PC-3 (cell line): ENCODE measurements at places on chromosomes 3 and 15. TPM values are rescaled to one million over a fixed set of nuclear protein-coding genes. Genes with fewer than 3 reads are reported as not detected.

Gene LYZL4
- total RNA-seq = not detected in 2 replicates

- peak; percentile 80 for DNase-seq
These were observed 795 bp upstream of the MYNN start for GRCh38 chr3:169772305-169772896.

DNA sequence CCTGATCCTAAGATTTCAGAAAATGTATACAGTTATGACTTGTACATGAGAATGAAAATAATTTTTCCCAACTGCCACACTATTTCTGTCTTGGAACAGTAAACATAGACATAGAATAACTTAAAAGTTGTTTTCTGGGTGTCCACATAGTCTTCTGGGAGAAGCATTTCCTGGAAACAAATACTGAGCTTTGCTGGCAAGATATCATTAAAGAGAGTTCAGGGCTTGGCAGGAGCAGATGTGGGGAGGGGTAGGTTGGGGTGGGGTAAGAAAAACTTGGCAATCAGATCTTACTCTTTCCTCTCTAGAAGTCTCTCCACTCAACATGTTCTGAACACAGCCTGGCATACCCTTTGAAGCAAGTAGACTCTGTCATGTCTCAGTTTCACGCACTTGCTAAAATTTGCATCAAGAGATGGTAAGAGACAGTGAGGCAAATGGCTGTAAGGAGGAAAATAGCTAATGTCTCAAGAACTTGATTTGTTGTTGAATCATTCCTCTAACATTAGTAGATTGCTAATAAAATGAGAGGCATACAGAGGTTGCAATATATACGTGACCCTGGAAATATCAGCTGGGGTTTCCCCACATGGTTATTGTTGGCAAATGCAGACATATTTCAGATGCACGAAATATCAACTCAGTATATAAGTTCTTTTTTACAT, 27.3 kb upstream of the ABI3BP start:
- DNase-seq = no peak

GRCh38 chr3:139353920-139354556, 10.2 kb downstream of the MRPS22 start:
- peak; percentile 70 for DNase-seq

DNA sequence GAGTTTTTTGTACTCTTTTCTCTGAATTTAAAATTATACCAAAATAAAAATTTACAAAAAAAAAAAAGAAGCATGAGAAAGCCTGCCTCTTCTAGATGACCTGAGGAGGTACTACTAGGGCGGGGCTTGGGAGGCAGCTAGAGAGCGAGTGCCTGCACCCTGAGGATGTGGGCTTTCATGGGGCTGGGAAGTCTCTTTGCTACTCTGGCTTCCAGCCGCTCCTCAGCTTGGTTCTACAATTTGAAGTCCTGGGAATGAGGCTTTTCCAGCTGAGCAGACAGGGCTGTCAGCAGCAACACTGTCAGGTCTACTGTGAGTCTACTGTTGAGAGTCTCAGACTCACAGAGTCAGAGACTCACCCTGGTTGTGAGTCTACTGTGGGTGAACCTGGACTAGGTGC, 8.2 kb upstream of the PSTPIP1 start:
- DNase-seq = no peak

GRCh38 chr3:187747506-187747905, 2.2 kb upstream of the BCL6 start:
- DNase-seq = no peak

- DNase-seq = no peak
These were observed at the start of gene SV2B for GRCh38 chr15:91099995-91100813. Gene SV2B (plus strand): TSS chr15:91100257. CDS start chr15:91226264, 126,007 bp downstream.

DNA sequence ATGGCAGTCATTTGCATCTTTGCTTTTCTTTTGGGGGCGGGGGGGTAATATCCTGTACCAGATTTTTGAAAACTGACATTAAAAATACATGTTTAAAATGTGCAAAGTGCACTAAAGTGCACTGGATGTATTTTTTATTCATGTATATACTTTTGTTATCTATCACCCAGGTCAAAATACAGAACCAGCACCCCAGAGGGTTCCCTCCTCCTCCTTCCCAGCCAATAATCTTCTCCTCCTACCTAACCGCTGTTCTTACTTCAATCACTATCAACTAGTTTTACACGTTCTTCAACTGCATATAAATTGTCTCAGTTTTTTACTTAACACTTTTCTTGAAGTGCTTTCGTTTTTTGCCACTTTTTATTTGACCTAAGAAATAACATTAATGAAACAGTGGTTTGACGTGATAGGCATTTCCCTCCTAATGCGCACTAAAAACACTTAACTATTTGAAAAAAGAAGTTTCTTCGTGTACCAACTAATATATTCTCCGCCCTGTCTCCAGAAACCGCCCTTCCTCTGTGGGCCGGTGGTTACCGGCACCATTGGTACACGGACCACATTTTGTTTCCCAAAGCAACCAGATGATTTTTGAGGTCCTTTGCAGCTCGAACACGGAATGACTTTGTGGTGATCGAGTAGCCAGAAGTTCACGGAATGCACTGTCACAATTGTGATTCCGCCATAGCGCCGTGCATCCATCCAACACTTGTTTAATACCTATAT, 836 bp upstream of the AKAP13 start:
- DNase-seq = peak; percentile 33

DNA sequence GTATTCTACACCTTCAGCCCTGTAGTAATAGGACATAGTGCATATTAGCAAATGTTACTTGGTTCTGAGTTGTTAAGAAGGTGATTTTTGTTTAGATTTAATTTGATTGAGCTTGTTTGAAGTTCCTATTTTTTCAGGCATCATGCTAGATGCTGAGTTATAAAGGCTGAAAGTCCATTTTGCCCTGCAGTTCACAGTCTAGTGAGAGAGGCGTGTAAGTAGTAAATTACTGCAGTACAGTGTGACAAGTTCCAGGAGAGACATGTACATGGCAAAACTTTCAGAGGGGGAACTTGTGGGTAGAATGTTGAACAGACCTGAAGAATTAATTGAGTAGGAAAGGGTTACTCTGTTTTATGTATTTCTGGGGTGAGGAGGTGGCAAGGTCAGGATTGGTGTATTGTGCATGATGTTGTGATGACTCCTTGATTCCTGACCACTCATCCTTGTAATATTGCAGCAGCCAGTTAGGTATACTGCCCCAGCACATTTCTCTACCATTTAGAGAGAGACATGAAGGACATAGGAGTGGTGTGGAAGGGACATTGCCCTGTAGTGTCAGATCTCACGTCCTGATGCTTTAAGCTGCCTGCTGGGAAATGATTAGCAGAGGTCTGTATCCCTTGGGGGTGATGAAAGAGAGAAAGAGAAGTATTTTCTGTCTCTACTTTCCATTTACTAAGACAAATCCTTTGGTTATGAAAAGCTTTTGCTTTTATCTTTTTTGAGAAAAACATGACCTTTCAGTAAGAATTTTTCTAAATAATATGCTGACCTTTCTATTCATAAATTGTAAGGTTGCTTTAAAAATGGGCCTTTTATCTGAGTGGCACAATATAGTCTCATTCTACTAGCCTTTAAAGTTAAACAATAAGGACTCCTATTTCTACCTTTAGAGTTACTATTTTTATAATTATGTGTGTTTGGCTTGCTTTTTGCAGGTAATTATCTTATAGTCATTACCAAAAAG, 16.9 kb downstream of the SACM1L start:
- no peak for DNase-seq

- DNase-seq = no peak
These were observed 155.8 kb upstream of the LRIG1 start for GRCh38 chr3:66656609-66657008.

Gene CCDC191
- total RNA-seq = 1.3 and 1.7 TPM in 2 replicates

GRCh38 chr3:46395766-46396530, 10.9 kb downstream of the CCR5AS start:
- no peak for DNase-seq

GRCh38 chr3:159761369-159761768, 227.3 kb upstream of the IL12A start:
- DNase-seq = peak; percentile 66

DNA sequence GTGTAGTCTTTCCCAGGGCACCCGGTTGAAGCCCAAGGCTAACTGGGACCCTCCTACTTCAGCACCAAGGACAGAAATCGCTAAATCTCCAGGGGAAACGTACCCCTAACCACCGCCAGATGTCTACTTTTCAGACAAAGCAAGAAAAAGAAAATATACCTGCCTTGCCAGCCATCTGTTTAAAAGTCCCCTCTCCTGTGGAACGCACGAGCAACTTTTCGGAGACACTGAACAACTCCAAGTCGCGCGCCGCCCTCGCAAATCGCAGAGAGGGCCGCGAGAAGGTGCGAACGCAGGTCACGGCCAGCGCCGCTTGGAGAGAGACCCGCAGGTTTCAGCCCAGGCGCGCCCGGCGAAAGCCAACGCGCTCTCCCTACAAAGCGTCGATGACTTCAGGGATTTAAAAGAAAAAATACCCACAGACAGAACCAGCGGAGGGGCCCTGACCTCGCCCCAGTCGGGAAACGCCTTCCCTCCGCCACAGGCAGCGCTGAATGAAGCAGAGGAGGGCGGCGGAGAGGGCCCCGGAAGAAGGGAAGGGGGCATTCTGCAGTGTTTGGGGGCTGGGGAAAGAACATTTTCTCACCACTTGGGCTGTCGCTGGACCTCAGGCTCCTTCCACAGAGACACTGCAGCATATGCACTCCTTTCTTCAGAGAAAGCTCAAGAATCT, 213.1 kb downstream of the FGF12 start:
- peak; percentile 5 for DNase-seq

Gene CFAP20DC
- total RNA-seq = 13.8 and 15.4 TPM in 2 replicates

DNA sequence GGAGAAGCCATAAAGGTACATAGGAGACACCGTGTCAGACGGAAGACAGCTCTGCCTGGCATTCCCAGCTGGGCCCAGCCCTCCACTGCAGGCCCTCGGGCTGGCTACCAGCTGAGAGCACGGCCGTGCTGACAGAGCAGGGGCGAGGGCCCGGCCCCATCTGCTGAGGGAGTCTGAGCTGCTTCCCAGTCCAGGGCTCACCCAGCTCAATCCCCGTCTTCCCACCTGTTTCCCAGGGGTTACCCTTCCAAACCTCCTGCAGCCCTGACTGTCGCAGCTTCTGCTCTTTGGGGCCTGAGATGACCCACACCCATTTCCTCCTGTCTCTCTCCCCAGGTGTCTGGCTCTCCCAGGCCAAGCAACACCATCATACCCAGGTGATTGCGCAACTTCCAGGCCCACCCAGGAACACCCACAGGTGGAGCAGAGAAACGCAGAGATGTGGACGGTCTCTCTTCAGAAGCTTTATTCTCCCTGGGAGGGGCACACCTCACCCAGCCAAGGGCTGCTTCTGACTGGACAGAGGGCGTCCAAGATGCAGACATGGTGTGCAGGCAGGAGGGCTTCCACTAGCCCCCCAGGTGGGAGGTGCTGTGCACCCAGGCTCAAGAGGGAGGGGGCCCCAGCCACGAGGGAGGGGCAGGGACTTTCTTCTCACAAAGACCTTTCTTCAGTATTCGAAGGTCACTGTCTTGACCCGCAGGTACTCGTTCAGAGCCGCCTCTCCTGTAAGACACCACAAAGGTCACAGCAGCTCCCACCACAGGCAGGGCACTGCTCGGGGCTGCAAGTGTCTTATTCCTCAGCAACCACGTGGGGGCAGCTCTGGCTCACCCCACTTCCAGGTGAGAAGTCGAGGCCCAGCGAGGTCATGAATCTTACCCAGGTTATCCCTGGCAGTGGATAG, 19.4 kb upstream of the SLC41A3 start:
- DNase-seq = no peak

Gene ECE2
- not detected in 2 replicates for total RNA-seq

Gene CYP1A1
- total RNA-seq = 2.3 and 2.5 TPM in 2 replicates

DNA sequence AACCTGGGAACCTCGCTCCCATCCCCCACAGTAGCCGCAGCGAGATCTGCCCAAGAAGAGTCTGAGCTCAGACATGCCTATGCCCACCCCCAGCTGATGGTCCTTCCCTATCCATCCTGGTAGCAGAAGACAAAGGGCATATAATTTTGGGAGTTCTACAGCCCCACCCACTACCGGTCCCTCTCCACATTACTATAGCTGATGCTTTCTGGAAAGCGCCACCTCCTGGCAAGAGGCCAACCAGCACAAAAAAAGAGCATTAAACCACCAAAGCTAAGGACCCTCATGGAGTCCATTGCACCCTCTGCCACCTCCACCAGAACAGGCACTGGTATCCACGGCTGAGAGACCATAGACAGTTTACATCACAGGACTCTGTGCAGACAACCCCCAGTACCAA, 168.4 kb downstream of the MEGF11 start:
- peak; percentile 11 for DNase-seq

DNA sequence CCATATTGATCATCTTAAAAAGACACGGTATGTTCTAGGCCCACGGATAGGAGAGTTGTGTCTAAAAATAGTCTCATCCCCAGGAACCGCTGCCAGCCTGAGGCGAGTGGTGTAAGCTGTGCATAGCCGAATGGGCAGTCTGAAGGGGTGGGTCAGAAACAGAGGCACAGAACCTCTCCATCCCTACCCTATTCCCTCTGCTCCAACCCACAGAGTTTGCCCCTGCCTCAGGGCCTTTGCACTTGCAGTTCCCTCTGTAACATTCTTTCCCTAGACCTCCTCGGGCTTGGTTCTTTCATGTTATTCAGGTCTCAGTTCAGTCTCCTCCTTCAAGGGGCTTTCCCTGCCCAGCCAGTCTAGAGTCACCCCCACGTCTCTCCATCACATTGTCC, 4.8 kb downstream of the SCN5A start:
- no peak for DNase-seq

GRCh38 chr15:67074886-67075229, 9.5 kb downstream of the SMAD3 start:
- DNase-seq = no peak

GRCh38 chr3:42491881-42492507, 10.4 kb upstream of the VIPR1 start:
- no peak for DNase-seq

DNA sequence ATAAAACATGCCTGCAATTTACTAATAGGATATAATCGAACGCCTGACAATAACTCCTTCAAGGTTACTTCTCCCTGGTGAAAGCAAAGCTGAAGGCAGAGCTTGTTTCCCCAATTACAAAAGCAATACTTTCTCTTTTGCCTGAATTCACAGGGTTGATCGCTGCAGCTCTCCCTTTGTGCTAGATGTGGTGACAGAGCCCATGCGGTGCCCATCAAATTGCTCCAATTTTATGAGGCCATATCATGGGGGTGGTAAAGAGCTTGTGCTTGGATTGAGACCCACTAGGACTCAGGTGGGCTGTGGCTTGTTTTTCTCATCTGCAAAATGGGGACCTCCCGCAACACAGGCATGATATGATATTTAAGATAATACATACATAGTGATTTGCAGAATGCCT, 143.4 kb downstream of the GREM1 start:
- no peak for DNase-seq

Gene ZBTB11
- total RNA-seq = 22.8 and 27.6 TPM in 2 replicates

DNA sequence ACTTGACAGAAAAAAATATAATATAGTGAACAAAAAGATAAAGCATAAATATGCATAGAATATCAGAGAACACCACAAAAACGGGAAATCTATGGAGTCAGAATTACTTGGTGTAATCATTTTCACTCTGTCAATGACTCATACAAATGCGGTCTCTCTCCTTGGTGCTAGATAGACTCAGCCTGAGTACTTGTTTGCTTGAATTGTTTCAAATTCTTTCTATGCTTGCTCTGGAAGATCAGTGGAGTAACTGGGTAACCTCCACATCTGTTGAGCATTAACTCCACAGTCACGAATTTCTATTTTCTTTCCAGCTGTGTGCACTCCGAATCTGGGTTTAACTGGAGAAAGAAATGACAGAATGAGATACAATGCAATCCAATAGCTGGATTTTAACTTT, 760.4 kb downstream of the ZPLD1 start:
- DNase-seq = peak; percentile 19

- DNase-seq = no peak
These were observed 345.2 kb downstream of the VGLL3 start for GRCh38 chr3:86645756-86646155.
